Left lung (tissue), 14 donors: ENCODE measurements at places on chromosomes 4 and X.

DNA sequence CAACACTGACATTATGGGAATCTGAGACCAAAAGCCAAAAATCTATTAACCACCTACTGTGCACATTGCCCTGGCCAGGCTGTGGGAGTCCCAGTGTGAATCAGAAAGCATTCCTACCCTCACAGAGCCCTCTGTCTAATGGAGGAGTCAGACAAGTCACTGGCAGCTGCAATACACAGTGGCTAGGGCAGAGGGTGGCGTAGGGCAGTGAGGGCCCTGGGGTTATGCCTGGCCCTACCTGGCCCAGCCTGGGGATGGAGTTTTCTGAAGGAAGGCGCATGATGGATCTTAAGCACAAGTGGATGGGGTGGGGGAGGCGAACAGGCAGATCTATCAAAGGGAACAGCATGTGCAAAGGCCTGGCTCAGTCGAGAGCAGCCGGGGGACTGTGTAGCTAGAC lies 10.8 kb downstream of the JAKMIP1 start:
- H3K27me3 ChIP-seq: no peaks in the 10 kb centered on the region
- no peak overlapping the region for H3K27ac ChIP-seq
- H3K36me3 ChIP-seq: no peaks in the 10 kb centered on the region
- H3K4me1 ChIP-seq: no peaks in the 10 kb centered on the region

GRCh38 chrX:46477435-46477834 lies 67.8 kb downstream of the ZNF674 start:
- no peaks in the 10 kb centered on the region for H3K4me1 ChIP-seq
- DNase-seq: no peak
- peaks cover 3% of the 10 kb centered on the region for H3K36me3 ChIP-seq
- H3K4me3 ChIP-seq: no peak overlapping the region
- no peaks in the 10 kb centered on the region for H3K27me3 ChIP-seq

GRCh38 chr4:12126474-12126873 lies 697.8 kb upstream of the HS3ST1 start:
- no peaks in the 10 kb centered on the region for H3K36me3 ChIP-seq
- H3K27me3 ChIP-seq: no peaks in the 10 kb centered on the region

GRCh38 chrX:48981178-48981577 lies 9.5 kb upstream of the KCND1 start:
- no peaks in the 10 kb centered on the region for H3K27me3 ChIP-seq
- DNase-seq: no peak

DNA sequence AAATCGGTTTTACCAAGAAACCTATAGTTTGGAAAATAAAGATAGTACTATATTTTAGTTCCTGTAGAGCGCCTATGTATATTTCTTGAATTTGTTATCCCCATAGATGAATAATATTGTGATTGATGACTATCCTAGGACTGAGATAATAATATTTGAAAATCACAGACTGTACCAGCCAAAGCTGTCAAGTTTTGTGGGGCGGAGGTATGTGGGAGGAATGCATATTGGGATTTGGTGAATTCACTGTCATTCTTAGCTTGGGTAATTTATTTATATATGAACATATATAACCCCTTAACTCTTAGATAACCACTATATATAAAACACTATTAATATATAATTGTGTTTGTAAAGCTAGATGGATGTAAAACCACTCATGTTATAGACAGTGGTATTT lies 205.5 kb upstream of the ARSJ start:
- H3K27me3 ChIP-seq: no peaks in the 10 kb centered on the region
- H3K27ac ChIP-seq: no peak overlapping the region

GRCh38 chrX:114962209-114962608 lies 55.2 kb downstream of the IL13RA2 start:
- H3K4me1 ChIP-seq: no peaks in the 10 kb centered on the region
- no peak overlapping the region for H3K27ac ChIP-seq
- no peaks in the 10 kb centered on the region for H3K36me3 ChIP-seq
- DNase-seq: no peak
- H3K27me3 ChIP-seq: peaks cover 7% of the 10 kb centered on the region

- no peaks in the 10 kb centered on the region for H3K4me1 ChIP-seq
- no peak overlapping the region for H3K4me3 ChIP-seq
- no peak overlapping the region for H3K27ac ChIP-seq
- no peaks in the 10 kb centered on the region for H3K36me3 ChIP-seq
- H3K27me3 ChIP-seq: no peaks in the 10 kb centered on the region
Measured at GRCh38 chrX:99353412-99353811, 1056.7 kb downstream of the PCDH19 start.

DNA sequence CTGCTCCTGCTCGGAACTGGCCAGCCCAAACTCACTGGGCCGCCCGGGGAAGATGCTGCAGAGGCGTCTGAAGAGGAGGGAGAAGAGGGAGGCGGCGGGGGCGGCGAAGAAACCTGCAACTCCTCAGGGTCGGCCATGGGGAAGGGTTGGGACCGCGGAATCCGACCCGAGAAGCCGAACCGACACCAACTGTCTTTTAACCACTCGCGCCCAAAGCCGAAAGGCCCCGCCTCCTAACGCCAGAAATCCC lies at the start of gene C4orf46:
Gene C4orf46 (minus strand): TSS at position 223 of the 250 bp plus-strand sequence. CDS start 86 bp downstream, at position 137.
- H3K4me3 ChIP-seq: peak within 1 kb of the TSS; percentile 93
- peak within 1 kb of the TSS; percentile 94 for H3K27ac ChIP-seq
- no peaks in the 10 kb centered on the region for H3K27me3 ChIP-seq

- peaks cover 88% of the 10 kb centered on the region for H3K4me1 ChIP-seq
- no peak for DNase-seq
- H3K27me3 ChIP-seq: no peaks in the 10 kb centered on the region
Measured at GRCh38 chr4:87026800-87027495, 92.1 kb downstream of the AFF1 start.

GRCh38 chrX:97751735-97752134 lies 868.0 kb downstream of the RPA4 start:
- no peak for DNase-seq
- no peaks in the 10 kb centered on the region for H3K4me1 ChIP-seq
- no peak overlapping the region for H3K4me3 ChIP-seq
- no peaks in the 10 kb centered on the region for H3K36me3 ChIP-seq
- no peaks in the 10 kb centered on the region for H3K27me3 ChIP-seq
